Left colon (tissue), 2 donors: ENCODE measurements at places on chromosomes 4 and X. TPM values are rescaled to one million over a fixed set of nuclear protein-coding genes. Genes with fewer than 3 reads are reported as not detected.
A peak's percentile ranks its signal among the peaks of the same experiment; 100 is the strongest.

DNA sequence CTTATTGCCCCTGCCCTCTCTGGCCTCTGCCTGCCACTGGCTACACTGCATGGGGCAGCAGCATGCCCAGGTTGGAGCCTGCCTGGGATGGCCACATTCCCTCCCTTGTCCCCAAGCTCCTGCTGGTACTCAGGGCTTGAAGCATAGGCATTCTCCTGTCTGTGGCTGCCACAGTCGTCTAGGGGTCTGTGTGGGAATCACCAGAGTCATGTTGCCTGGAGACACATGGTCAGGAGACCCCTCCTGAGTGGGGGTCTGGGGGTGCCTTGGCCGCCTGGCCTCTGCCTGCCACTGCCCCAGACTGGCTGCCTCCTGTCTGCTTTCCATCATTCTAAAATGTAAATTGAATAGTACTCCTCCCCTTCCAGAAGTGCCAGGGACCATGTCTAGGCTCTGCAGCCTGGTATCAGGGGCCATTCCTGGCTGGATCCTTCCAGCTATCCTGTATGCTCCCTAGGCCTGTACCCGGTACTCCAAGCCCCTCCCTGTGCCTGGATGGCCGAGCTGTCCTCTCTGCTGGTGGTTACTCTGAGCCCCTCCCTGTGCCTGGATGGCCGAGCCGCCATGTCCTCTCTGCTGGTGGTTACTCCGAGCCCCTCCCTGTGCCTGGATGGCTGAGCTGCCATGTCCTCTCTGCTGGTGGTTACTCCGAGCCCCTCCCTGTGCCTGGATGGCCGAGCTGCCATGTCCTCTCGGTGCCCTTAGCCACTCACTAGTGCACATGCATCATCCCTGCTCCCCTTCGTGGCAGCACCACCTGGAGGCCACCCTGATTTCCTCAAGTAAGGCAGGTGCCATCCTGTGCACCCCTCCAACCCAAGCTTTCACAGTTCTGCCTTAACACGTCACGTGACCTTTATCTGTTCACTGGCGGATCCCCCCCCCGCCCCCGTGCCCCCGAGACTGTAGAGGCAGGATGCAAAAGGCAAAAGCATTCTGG lies 5.5 kb upstream of the NKX1-1 start:
- peak; percentile 19 for DNase-seq

- no peak for DNase-seq
Measured at GRCh38 chr4:137707626-137708025, 175.3 kb upstream of the PCDH18 start.

- DNase-seq: no peak
Measured at GRCh38 chrX:70480660-70481018, 36.0 kb downstream of the DLG3 start.

DDX60 gene
- total RNA-seq: 98.5 TPM
